ENCODE measurements at places on chromosomes 16 and 17.

DNA sequence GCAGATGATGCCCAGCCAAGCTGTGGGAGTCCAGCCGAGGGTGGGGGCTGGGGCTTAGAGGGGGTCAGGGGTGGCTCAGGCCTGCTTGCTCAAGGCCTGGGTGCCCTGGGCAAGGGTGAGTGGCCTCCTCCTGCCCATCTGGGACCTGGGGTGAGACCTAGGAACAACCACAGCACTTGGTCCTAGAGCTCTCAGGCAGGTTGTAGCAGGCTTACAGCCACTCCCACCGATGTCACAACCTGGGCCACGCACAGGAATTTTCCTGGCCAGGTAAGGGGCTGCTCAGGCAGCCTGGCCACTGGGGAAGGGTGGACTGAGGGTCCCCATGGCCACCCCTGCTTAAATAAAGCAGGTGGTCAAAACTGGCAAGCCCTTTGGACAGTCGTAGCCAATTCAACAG, 6.3 kb upstream of the SREBF1 start:
- no peak for DNase-seq

DNA sequence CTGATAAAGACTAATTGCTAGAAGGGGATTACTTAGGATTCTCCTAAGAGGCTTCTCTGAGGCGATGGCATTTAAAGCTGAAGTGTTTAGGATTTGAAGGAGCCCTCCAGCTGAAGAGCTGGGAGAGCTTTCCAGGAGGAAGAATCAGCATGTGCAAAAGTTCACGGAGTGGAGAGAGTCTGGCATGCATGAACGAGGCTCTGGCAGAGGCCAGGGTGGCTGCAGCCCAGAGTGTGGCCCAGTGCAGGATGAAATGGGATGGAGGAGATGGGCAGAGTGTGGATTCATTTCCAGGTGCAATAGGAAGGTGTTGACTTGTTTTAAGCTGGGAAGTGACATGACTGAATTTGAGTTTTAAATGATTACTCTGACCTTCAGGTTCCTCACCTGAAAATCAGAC, 249.0 kb upstream of the CCL2 start:
- no peak for DNase-seq

DNA sequence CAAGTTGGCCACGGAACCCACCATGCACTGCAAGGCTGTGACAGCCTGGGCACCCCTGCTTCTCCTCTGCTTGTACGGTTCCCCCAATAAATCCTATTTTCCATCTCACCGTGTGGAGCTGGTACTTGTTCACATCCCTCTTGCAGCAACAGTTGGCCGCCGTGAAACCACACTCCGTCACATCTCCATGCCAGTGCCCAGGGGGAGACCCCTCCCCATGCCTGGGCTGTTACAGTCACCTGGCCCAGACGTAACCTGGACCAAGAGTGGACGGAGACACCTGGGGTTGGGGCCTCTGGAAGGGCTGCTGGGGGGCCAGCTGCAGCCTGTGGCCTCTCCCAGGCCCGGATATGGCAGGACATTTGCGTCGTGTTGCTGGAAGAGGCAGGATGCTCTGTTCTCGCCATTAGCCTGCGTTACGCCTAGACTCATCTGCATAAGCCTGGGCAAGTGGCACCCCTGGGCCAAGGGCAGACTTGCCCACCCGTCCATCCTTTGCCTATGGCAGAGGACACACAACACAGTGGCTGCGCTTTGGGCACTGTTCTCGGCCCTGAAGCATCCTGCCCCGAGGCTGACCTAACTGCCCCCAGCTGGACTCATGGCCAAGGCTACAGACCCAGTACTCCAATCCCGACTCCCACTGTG, 14.2 kb upstream of the KREMEN2 start:
- no peak for DNase-seq

DNA sequence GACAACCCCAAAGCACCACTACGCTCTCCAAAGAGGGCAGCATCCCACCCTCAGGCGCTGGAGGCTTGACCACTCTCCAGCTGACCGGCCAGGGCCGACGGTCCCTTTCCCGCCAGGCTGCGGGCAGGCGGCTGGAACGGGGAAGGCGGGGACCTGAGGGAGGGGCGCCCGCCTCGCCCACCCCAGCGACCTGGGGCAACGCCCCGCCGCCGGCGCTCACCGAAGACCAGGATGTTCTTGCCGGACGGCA, 431 bp downstream of the DYNC1LI2 start:
- no peak for DNase-seq

GRCh38 chr16:4213737-4214136, 28.1 kb downstream of the SRL start:
- no peak for DNase-seq

- DNase-seq, result no peak
Measured at GRCh38 chr17:1053661-1054360, 56.9 kb downstream of the TIMM22 start.

GRCh38 chr17:80885947-80886582, 105.6 kb upstream of the CHMP6 start:
- no peak for DNase-seq

- no peak for DNase-seq
Measured at GRCh38 chr17:67785122-67785477, 40.2 kb upstream of the BPTF start.

GRCh38 chr17:77212833-77213777, 72.3 kb downstream of the SEC14L1 start:
- DNase-seq, result no peak

GRCh38 chr17:39935909-39936308, 8.4 kb downstream of the LRRC3C start:
- no peak for DNase-seq

DNA sequence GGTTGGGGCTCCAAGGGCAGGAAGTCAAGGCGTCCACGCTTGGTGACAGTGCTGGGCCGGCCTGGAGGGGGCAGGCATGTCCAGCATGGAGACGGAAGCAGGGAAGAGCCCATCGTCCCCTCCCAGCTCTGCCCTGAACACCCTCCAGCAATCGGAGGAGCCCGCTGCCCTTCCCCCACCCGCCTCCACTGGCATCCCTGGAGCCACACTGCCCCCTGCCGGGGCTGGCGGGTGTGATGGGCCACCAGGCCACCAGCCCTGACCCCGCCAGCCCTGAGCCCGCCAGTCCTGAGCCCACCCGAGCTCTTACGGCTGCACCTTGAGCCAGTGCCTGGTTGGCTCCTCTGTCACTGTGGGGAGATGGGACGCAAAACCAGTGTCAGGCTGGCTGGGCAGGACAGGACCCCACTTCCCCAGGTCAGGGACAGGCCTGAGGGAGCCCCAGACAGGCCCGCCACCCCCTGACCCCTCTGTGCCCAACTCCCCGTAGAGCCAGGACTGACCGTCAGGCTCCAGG, 4.1 kb upstream of the CDH15 start:
- DNase-seq, result peak; percentile 91

GRCh38 chr17:48624544-48625494, 1.3 kb downstream of the HOXB9 start:
- no peak for DNase-seq

DNA sequence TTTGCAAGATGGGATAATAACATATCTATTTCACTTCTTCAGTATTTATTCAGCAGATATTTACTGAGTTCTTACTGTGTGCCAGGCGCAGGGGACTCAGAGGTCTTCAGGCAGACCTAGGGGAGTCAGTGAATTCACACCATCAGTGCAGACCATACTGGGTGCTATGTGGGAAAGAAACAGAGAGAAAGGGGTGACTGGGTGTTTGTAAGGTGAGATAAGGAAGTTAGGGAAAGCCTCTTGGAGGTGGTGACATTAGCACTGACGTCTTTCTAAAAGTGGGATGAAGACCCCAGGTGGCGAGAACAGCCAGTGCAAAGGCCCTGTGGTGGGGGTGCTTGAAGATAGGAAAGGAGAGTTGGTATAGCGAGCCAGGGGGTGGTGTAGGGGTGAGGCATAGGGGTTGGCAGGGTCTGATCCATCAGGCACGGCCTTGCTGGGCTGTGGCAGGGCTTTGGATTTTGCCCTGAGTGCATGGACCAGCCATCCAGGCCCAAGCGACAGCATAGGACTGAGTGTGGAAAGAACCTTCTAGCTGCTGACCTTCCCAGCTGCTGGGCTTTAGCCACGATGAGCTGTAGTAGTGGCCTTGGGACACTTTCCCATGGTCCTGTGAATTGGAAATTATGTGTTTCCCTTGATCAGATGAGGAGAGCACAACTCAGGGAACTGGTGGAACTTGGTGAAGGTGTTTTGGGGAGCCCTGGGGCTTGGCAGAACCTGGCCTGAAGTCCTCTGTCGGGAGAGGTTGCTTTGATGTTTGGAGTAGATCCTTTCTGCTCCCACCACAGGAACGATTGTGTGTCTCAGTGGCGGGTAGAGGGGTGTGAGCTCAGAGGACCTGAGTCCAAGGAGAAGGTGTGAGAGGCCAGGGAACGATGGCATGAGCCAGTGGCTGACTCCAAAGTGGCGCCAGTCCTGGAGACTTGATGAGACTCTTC, 3.9 kb upstream of the SOCS1 start:
- no peak for DNase-seq

GRCh38 chr16:48409839-48410632, 24.8 kb upstream of the SIAH1 start:
- no peak for DNase-seq

GRCh38 chr16:89105599-89106151, 12.0 kb downstream of the ACSF3 start:
- no peak for DNase-seq

DNA sequence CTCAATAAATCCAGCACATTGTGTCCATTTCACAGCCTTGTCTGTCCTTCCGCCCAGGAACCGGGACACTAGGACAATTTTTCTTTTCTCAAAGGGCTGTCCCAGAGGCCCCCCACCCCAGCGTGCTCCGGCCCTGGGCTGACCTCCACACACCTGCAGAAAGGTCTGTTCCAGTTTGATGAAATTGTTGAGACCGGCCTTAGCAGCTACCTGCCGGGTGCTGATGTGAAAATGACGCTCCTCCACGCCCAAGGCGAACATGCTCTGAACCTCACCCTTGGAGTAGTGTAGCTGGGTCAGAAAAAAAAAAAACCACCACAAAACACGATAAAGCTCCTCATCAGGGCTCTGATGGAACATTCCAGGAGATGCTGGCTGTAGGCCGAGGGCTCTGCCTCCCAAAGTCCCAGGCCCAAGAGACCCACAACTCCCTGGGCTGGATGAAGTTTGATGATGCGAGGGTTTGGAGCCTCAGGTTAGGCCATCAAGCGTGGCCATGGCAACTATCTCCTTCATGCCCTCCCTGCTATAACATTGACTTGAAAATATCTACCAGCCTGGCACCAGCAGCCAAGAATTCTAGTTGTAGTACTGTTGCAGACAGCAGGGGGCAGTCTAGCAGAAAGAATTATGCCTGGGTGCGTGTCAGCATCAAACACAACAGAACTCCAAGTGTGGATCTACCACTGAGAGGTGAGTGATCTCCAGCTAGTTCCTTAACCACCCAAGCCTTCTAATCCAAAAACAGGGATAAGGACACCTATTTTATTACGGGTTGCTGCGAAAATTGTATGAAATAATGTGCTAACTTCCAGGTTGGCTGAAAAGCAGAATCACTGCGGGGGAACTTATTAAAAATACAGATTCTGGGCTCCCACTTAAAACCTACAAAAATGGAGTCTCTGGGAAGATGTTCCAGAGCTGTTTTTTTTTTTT, 62.1 kb downstream of the RMI2 start:
- peak; percentile 13 for DNase-seq

DNA sequence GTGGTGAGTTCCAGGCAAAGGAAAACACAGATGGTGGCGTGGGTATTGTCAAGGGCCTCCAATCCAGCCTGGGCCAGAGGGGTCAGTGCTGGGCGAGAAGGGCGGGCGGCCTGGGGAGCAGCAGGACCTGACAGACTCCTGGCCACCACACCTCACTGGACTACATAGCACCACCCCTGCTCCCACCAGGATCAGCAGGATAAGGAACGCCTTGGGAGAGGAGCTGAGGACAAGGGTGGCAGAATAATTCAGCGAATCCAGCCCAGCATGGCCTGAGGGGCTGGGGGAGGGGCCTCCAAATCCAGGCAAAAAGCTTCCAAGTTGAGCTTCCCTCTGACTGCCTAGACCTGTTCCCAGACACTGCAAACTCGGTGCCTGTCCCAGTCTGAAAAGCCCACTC, 6.5 kb downstream of the DLX4 start:
- DNase-seq, result no peak

- no peak for DNase-seq
Measured at GRCh38 chr16:66911801-66912200, 6.9 kb downstream of the CDH16 start.

DNA sequence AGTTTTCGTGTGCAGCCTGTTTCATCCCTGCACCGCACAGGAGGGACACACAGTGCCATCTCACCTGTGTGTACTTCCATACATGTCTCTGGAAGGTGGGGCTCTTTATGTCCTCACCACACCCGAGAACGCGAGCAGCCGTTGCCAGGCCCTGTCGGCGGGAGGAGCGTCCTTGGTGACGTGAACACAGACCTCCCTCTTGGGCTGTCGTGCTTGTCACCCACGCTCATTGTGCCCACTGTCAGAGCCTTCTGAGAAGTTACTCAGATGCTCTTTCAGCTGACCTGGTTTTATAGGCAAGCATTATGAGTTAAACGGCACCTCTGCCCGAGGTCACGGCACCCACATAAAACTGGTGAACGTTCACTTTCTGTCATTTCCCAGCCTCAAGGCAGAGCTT, 40.2 kb downstream of the ZNF750 start:
- DNase-seq, result no peak

- no peak for DNase-seq
Measured at GRCh38 chr17:48639982-48640857, 14.1 kb upstream of the HOXB9 start.

- DNase-seq, result no peak
Measured at GRCh38 chr16:87098361-87098760, 218.8 kb downstream of the C16orf95 start.

DNA sequence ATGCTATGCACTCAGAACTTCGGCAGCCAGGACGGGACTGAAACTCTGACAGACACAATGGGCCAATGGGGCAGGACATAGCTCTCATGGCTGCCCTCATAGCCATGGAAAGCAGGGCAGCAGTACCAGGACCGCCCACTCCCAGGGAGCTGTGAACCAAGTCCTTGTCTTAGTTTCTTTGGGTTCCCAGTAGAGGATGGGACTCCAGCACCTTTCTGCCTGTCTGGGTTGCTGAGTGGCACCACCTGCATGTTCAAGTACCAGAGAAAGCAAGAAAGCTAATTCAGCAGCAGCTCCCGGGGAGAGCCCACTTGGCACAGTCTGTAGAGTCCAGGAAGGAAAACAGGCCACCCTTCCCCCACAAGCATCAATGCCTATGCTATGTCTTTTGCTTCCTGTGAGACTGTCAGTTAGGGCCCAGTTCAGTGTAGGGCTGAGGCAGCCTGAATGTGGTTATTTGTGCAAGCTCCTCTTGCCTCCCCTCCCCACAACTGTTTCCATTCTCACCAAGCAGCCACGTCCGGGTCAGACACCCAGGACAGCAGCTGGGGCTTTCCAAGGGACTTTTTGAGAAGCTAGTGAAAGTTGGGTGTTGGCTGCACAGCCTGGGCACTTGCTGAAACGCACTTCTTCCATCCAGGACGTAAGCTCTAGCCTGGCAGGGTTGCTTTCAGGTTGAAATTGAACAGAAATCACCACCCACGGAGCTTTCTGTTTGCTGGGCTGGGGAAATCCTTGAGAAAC, 7.8 kb downstream of the SUPT4H1 start:
- peak; percentile 81 for DNase-seq

DNA sequence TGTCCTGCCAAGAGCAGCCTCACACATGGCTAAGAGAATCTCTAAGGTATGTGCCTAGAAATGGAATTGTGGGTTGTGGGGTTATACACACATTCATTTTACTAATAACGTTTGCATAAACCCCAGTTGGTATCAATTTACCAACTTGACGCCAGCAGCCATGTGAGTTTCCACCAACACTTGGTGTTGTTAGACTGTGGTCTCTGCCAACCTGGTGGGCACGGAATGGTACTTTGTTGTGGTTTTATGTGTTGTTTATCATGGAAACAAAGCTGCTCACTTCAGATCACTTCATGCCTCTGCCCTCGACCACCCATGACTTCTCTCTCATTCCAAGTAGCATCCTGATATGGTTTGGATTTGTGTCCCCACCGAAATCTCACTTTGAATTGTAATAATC, 152.0 kb upstream of the CDC42EP4 start:
- no peak for DNase-seq

All from stimulated activated CD4-positive, alpha-beta T cell treated with anti-CD3 and anti-CD28 coated beads, Interleukin-1b, Interleukin-23, amount 100 ng/mL, for 1 hour (primary cell).